ENCODE measurements at places on chromosomes 6 and 20.
A peak's percentile ranks its signal among the peaks of the same experiment; 100 is the strongest.

DNA sequence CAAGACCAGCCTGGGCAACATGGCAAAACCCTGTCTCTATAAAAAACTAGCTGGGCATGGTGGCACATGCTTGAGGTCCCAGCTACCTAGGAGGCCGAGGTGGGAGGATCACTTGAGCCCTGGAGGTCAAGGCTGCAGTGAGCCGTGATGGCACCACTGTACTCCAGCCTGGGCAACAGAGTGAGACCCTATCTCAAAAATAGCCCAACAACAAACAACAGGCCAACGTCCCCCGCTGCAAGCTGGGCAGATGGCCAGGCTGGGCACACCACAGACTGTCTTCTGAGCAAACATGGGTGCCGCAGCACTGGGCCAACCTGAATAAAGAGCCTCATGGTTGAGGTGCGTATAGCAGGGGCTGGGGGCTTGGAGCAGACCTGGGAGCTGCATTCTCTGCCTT, 46.6 kb upstream of the SRF start:
- DNase-seq: no peak

- peak; percentile 95 for DNase-seq
Observed at GRCh38 chr20:57698116-57698866, 11.5 kb downstream of the PMEPA1 start.

DNA sequence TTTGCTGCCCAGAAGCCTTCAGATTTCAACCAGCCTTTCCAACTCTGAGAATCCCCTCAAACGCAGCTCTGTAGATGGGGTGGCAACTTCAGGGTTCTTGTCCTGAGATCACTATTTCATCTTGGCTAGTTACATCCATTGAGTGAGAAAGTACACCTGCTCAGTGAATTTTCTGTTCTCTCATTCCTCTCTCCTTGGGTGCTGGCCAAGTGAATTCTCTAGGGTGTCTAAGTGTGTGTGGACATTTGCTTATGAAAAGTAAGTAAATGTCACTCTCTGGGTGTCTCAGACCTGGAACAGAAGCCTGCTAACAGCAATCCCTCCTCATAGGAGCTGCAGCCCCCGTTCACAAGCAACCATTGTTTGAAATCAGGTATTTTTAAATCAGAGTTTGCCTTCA, 3.8 kb downstream of the RIN2 start:
- no peak for DNase-seq

DNA sequence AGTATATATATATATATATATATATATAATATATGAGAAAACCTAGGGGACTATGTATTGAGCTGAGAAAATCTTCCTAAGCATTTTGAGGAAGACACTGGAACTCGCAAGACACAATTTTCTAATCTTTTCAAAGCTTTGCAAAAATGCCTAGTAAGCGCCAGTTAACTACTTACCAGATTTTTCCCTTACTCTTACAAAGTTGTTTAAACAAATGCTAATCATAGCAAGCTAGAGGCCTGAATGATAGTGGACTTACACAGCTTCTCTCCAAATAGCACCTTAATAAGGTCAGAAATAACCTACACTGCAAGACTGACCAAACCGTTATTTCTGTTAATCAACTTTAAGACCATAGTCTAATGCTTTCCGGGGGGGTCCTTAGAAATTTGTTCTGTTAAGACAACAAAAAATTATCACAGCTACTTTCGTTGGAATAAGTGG, 56.1 kb upstream of the HFE start:
- no peak for DNase-seq

- no peak for DNase-seq
Observed at GRCh38 chr6:53233309-53233708, 84.7 kb upstream of the GCM1 start.

- DNase-seq: no peak
Observed at GRCh38 chr6:168943231-168943905, 310.3 kb downstream of the THBS2 start.

- DNase-seq: peak; percentile 61
Observed at GRCh38 chr6:160992061-160992979, 751 bp downstream of the MAP3K4 start.

- peak; percentile 48 for DNase-seq
Observed at GRCh38 chr6:46015119-46015968, at the start of gene CLIC5. TSS of gene CLIC5 (minus strand) at chr6:46015860. CDS start at chr6:46015542, 318 bp downstream.

GRCh38 chr6:42530751-42531150, 33.1 kb upstream of the UBR2 start:
- no peak for DNase-seq

DNA sequence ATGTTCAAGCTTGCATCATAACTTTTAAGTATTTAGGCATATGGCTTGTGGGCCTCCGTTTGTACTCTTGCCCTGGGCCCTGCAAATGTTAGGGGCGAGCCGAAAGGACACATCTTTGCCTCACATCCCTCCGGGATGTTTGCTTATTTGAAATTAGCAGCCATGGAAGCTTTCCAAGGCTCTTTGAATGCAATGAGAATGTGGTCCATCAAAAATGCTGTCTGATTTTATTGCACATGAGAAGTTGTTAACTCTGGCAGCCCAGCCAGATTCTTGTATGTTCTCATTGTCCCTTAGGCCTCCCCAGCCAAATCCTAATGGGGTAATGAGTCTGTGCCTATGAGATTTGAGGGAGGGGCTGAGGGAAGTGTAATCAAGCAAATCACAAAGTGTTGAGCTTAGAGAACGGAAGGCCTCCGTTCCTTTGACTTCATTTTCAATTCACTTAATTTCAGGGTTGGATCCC, 261.2 kb upstream of the MARCKS start:
- no peak for DNase-seq

DNA sequence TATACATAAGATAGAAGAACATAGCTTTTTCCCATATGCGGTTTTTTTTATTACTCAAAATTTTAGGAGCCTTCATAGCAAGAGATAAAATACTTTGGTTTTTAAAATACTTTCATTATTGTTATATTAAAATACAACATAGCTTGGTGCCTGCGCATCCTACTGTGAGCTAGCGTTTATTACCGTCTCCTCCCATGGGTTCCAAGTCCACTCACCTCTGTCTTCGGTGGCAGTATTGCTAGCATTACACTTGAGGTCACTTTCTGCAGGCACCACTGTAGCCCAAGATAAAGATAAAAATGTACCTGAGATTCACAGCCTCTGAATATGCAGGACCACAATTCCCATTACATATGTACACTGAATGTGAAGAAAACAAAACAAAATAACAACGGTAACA, 326.7 kb downstream of the TPBG start:
- no peak for DNase-seq
